ENCODE measurements at places on chromosomes 1 and 21.

DNA sequence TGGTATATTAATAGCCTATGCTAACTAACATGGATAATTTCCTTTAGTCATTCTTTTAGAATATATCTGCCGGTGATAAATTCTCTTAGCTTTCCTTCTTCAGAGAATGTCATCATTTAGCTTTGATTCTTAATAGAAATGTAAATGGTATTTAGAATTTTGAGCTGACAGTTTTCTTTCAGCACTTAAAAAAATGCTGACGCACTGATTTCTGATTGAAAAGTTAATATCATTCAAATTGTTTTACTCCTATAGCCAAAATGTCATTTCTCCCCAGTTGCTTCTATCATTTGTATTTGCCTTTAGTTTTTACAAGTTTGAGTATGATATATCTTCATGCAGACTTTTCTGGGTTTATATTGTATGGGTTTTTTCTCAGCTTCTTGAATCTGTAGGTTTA, 668.0 kb downstream of the LTN1 start:
- no peak for DNase-seq

GRCh38 chr1:181043025-181043888, 9.5 kb downstream of the MR1 start:
- DNase-seq, result no peak

- no peak for DNase-seq
Observed at GRCh38 chr1:89565521-89565920, 40.9 kb downstream of the LRRC8B start.

- no peak for DNase-seq
Observed at GRCh38 chr1:70627910-70628309, 216.8 kb downstream of the CTH start.

GRCh38 chr1:239976130-239976968, 115.3 kb upstream of the FMN2 start:
- peak; percentile 55 for DNase-seq

DNA sequence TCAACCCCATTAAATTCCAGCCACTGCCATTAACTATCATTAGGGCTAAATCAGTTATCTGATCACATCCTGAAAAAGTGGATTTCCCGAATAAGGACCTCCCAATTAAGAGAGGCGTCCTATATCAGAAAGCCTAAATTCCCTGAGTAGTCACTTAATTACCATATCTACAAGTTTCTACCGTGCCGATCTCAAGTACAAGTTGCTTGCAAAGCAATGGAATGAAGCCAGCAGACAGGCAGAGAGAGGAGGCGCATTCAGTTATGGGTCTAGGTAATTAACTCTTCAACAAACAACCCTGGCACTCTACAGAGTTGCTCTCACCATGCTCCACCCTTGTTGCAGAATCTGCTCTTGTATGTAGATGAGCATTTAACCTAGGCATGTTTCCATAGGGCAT, 494.6 kb upstream of the RUNX1 start:
- DNase-seq, result no peak

DNA sequence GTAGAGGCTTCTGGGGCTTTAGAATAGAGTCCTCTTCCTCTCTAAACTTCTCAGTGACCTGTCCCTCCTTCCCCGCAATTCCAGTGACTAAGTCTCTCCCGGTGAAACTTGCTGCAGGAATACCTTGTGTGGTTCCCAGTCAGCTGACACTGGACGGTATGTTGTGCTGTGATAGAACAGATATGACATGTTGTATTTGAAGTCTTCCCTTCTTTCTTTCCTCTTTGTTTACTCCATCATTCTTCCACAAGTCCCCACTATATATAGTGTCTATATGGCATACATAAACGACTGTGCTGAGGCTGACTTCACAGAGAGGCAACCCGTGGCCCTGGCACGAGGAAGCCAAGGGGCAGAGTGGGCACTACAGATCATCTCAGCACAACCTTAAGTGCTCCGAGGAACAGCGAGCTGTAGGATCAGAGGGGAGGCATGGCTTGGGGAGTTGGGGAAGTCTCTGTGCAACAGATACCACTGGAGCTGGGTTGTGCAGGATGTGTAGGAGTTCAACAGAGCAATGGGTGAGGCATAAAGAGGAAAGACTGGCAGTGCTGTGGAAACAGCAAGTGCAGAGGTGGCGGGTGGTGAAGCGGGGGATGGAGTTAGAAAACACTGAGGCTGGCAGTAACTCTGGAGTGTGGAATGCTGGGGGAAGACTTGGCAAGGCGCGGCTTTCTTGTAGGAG, 237.8 kb downstream of the TRABD2B start:
- DNase-seq, result no peak

DNA sequence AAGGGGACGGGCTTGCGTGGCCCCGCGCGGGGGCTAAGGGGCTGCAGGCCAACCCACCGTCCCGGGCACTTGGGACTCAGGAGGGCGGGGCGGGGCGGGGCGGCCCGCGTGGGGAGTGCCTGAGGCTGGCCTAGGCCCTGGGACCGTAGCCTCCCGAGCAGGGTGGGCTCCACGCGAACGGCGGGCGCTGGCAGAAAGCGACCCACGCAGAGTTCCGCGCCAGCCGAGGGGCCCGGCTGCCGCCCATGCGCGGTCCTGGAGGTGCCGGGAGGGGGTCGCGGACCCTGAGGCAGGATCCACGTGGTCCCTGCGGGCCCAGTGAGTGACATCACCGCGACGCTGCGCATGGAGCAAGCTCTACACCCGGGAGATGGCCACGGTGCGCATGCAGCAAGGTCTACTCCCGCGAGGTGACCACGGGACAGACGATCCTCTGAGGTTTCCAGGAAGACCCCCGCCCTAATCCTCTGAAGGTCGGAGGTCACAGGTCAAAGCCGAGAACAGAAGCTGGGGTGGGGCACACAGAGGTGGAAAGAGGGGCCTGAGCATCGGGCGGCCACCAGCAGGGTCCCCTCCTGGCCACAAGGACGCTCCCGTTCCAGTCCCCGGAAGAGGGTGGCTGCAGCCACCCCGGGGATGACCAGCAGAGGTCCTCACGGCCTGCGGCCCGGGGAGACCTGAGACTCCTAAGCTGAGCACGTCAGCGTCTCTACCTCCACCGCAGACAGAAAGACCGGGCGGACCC, 13.5 kb upstream of the SLC19A1 start:
- peak; percentile 53 for DNase-seq
